ENCODE measurements at places on chromosomes 3 and 15.

- no peak for DNase-seq
These were observed 41.8 kb downstream of the CHSY1 start for GRCh38 chr15:101210058-101210457.

DNA sequence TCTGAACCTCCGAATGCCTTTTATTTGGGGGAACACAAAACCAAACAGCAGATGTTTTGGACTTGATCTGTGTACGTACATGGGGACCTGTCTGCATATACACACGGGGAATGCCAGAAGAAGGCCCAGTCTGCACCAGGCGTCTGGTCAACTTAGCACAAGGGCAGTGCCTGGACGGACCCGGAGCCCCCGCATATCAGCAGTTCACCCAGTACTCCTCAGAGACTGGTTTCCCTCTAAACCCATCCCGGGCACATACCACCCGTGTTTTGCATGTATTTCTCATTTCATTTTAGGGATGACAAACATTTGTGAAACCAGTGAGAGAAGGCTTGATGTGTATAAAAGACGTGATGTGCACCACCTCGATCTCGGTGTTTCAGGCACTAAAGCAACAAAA lies 49.7 kb downstream of the KLHL25 start:
- no peak for DNase-seq

DNA sequence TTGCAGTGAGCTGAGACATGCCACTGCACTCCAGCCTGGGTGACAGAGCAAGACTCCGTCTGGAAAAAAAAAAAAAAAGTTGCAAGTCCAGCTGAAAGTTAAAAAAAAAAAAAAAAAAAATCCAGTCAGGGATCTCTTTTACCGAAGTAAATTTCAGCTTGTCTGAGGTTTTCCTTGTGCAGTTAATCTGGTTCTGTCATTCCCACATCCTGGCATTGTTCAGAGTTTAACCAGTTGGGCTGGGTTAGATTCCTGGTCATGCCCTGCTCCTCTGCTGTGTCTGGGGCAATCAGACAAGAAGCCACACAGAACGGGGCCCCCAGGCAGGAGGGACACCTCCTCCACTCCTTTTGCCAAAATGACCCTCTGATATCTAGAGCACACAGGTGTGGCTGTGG lies 84.1 kb upstream of the KLHL25 start:
- DNase-seq = no peak

DNA sequence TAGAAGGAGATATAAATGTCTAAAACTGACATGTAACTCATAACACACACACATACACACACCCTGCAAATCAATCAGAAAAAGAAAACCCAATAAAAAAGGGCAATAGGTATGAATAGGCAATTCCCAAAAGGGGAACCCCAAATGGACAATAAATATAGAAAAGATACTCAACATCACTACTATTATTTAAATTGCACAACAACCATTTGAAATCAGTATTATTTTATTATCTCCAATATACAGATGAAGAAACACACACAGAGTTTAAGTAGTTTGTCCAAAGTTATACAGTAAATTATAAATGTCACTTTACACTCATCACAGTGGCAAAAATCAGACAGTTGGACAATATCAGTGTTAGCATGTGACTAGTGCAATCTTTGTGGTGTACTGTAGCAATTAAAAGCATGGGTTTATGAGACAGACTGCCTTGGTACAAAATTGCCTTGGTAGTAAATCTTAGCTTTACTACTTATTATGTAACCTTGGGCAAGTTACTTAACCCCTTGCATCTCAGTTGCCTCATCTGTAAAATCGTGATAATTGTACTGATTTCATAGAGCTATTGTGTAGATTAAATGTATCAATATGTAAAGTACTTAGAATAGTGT lies 3.4 kb upstream of the FSTL1 start:
- DNase-seq = no peak

DNA sequence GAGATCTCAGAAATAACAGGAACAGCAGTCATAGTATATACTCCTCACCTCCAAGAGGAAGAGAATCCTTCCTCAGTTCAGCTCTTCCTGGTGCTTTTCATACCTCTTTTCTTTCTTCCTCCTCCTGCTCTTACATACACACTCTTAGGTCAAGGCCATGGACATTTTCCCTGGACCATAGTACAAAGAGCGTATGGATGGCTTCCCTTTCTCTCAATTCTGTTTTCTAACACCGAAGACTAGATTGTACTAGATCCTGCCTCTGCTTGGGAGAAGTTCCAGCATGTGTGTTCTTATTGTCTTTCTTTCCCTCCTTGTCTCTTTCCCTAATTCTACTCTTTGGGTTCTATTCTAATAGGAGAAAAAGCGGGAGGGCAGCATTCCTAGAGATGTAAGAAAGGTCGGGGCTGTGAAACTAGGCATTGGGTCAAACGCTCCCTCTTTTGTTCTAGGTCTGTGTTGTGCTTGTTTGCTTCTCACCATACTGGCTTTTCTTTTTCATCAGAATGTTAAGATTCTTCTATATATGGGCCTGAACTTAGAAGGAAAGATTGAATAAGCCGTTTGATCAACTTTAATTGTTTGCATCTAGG lies 77.4 kb downstream of the VPS8 start:
- DNase-seq = no peak

GRCh38 chr3:69319652-69320051 lies 66.2 kb downstream of the FRMD4B start:
- DNase-seq = no peak

DNA sequence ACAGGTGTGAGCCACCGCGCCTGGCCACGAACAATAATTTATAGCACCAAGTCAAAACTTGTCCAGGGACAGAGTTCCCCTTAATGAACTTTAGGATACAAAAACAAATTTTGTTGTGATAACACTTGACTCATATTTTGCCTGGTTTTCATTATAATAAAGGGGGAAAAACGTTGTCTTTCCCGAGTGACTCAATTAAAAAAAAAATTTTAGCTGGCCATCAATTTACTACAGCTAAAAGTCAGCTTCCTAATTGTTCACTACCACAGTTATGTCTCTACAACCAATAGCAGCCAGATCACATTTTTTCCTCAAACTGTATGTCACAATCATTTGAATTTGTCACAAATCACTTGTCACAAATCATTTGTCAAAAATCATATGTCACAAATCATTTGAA lies 116.0 kb downstream of the P3H2 start:
- DNase-seq = no peak

DNA sequence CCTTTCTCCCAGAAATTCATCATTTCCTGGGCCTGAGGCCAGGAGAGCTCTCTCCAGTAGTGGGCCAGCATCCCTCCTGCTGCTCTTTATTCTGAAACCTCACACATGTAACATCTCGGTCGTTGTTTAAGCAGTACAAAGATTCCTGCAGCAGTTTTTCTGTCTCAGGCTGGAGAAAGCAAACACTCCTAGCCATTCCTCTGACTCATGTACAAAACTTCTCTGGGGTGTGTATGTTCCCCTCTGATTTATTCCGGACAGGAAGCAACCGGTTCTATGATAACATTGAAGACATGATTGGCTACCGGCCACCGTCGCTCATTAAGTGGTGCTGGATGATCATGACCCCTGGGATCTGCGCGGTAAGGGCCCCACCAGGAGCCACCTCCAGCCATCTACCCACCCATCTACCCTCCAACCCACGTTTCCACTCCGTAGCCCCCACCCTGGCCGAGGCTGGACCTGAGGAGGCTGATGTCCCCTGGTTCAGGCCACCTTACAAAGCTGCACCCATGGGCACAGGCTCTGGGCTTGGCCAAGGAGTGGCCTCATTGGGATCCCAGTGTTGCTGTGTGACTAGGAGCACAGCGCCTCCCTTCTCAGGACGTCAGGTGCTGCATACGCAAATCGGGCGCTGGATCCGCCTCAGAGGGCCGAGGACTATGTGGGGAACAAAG lies 58.6 kb upstream of the SLC6A1 start:
- DNase-seq = no peak

DNA sequence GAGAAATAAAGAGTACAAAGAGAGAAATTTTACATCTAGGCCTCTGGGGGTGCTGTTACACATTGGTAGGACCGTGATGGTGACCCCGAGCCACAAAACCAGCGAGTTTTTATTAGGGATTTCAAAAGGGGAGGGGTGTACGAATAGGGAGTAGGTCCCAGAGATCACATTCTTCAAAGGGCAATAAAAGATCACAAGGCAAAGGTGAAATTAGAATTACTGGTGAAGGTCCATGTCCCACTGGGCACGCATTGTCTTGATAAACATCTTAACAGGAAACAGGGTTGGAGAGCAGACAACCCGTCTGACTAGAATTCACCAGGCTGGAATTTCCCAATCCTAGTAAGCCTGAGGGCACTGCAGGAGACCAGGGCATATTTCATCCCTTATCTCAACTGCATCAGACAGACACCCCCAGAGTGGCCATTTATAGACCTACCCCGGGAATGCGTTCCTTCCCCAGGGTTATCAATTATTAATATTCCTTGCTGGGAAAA lies 4.3 kb downstream of the IRAK2 start:
- DNase-seq = no peak

GRCh38 chr3:191412759-191413158 lies 48.2 kb upstream of the PYDC2 start:
- DNase-seq = peak; percentile 8

DNA sequence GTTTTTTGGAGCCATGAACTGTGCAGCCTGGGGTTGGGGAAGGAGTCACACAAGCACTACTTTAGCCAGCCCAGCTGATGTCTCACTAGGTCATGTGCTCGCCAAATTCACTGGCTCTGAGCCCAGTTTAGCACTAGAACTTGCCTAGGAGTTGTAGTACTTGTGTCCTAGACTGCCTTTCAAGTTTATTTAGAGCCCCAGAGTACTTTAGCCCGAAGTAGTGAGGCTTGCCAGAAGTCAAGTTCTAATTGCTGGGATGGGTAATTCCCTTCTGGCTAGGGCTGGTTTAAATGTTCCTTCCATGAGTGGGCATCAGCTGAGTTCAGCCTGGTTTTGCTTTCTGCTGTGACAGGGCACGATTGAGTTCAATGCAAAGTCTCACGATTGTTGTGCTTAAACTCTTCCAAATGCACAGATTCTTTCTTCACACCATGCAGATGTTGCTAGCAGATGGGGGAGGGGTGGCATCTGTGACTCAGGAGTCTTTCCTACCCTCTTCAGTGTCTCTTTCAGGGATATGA lies 228.2 kb upstream of the ZPLD1 start:
- peak; percentile 59 for DNase-seq

DNA sequence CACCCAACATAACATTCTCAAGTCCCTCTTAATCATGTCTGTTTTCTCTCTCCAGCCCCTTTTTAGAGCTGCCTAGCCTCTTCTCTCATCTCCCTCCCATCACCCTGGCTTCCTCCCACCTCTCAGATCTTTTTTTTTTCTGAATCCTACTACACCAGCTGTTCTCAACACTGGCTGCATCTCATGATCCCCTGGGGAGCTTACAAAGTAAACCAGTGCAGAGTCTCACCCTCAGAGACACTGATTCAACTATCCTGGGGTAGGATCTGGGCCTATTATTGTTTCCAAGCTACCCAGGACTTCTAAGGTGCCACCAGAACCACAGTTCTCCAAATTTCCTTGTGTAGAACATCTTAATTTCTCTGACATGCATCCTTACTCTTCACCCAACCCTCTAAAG lies 50.3 kb upstream of the ACAN start:
- no peak for DNase-seq

DNA sequence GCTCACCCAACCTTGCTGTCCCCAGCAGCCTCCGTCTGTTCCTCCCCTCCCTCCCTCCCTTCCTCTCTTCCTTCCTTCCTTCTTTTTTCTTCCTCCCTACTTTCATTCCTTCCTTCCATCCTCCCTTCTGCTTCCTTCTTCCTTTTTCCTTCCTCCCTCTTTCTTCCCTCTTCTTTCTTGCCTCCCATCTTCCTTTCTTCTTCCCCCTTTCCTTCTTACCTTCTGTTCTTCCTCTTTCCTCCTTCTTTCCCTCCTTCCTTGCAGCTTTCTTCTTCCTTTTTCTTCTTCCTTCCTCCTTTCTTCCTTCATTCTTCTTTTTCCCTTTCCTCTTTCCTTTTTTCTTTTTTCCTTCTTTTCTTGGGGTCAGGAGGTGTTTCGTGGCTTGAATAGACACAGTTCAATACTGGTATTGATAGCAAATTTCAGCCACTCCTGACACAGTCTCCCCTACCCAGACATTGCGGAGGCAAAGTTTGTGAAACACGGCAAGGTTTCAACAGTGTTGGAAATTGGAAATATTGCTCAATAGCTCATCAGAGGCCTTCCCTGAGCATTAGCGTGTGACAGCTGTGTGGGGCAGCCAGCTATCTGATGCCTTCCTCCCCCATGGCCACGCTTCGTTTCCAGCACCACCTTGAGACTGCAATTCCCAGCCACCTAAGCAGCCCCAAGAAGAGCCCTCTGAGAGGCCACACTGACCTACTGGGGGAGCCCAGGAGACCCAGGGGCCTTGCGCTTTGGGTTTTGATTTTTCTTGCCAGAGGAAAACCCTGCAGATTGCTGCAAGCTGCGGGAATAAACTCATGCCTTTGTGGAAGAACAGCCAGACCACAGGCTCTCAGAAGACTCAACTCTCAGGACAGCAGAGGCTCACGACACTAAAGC lies 82.2 kb downstream of the KLF15 start:
- no peak for DNase-seq

GRCh38 chr3:136658946-136659682 lies 93.1 kb downstream of the STAG1 start:
- no peak for DNase-seq

- peak; percentile 7 for DNase-seq
These were observed 4.1 kb upstream of the PSMA4 start for GRCh38 chr15:78536134-78536533.

GRCh38 chr3:139354661-139355060 lies 10.8 kb downstream of the MRPS22 start:
- DNase-seq = no peak

DNA sequence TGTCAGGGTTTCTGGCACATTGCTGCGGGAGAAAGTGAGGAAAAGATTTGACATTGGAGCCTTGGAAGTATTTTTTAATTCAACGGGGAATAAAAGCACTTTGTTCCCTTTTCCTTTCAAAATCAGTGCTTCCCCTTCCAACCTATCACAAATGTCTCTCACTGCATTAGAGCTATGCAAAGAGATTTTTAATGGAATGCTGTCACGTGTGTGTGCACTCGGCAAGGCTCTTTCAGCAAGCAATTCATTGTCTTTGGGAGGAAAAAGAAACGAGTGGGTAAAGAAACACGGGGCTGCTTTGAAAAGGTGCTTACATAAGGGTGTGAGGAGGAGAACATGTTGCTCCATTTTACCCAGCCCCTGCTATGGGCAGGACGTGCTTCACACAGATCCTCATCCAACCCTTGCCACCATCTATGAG lies 490.4 kb upstream of the PROK2 start:
- DNase-seq = no peak

GRCh38 chr3:16600780-16601536 lies 4.3 kb downstream of the DAZL start:
- DNase-seq = peak; percentile 89

GRCh38 chr3:1404270-1404962 lies 311.6 kb downstream of the CNTN6 start:
- peak; percentile 46 for DNase-seq

GRCh38 chr3:54038391-54038790 lies 84.0 kb upstream of the CACNA2D3 start:
- DNase-seq = no peak

DNA sequence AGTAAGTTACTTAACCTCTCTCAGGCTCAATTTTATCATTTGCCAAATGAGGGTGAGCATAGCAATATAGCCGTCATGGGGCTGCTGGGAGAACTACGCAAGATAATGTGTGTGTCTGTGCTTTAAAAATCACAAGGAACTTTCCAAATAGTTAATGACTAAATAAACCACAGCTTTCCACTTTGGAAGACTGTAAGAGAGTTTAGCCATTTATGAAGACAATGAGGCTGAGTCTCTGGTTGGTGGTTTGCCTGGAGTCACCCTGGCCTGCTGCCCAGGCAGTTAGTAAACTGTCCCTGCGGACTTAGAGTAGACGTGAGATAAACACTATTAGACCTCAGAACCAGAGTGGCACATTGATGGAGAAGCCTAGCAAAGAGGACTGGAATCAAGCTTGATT lies 357.7 kb downstream of the CLSTN2 start:
- DNase-seq = no peak

- DNase-seq = no peak
These were observed 16.8 kb downstream of the ATG7 start for GRCh38 chr3:11288786-11289637.
